Thymus (tissue), 14 donors: ENCODE measurements at places on chromosomes 2 and 18. TPM values are rescaled to one million over a fixed set of nuclear protein-coding genes. Genes with fewer than 3 reads are reported as not detected.

CLHC1 gene
- 9.4 TPM for total RNA-seq

MEIS1 gene
- total RNA-seq, result 9.8 TPM

IL1R2 gene
- total RNA-seq, result 4.9 TPM

LMAN2L gene
- 16.0 TPM for total RNA-seq

- DNase-seq, result no peak
- H3K27me3 ChIP-seq, result peaks cover 23% of the 10 kb centered on the region
- H3K4me3 ChIP-seq, result no peak overlapping the region
- no peaks in the 10 kb centered on the region for H3K36me3 ChIP-seq
- H3K4me1 ChIP-seq, result peaks cover 10% of the 10 kb centered on the region
Measured at GRCh38 chr2:26715528-26716270, 23.2 kb downstream of the KCNK3 start.

GRCh38 chr2:176555112-176555511 lies 285.9 kb downstream of the MTX2 start:
- no peak overlapping the region for H3K27ac ChIP-seq
- H3K4me1 ChIP-seq, result peaks cover 7% of the 10 kb centered on the region
- H3K27me3 ChIP-seq, result peaks cover 49% of the 10 kb centered on the region
- no peak overlapping the region for H3K4me3 ChIP-seq

UBE2F gene
- total RNA-seq, result 50.7 TPM

GATA6 gene
- total RNA-seq, result 0.47 TPM

GRCh38 chr18:78861116-78861515 lies 118.5 kb upstream of the SALL3 start:
- no peaks in the 10 kb centered on the region for H3K36me3 ChIP-seq
- no peak for DNase-seq
- no peaks in the 10 kb centered on the region for H3K27me3 ChIP-seq
- no peak overlapping the region for H3K4me3 ChIP-seq
- no peak overlapping the region for H3K27ac ChIP-seq

AKAIN1 gene
- 0.14 TPM for total RNA-seq

DNA sequence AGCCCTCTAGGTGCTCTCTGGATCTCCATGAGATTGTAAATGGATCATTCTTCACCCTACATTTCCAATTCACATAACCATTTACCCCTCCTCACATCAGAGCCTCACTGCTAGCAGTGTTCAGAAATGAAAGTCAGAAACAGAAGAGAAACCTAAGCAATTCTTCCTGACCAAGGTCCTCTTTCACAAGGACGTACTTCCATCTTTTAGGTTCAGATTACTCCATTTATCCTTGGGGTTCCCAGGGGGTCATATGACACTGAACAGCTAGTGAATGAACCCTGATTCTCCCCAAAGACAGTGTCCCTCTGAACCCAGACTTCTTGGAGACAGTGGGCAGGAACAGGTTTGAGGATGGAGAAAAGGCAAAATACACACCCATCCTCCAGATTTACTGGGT lies 12.9 kb upstream of the MARCO start:
- H3K27me3 ChIP-seq, result no peaks in the 10 kb centered on the region
- no peaks in the 10 kb centered on the region for H3K36me3 ChIP-seq
- DNase-seq, result no peak
- H3K4me3 ChIP-seq, result no peak overlapping the region

DNA sequence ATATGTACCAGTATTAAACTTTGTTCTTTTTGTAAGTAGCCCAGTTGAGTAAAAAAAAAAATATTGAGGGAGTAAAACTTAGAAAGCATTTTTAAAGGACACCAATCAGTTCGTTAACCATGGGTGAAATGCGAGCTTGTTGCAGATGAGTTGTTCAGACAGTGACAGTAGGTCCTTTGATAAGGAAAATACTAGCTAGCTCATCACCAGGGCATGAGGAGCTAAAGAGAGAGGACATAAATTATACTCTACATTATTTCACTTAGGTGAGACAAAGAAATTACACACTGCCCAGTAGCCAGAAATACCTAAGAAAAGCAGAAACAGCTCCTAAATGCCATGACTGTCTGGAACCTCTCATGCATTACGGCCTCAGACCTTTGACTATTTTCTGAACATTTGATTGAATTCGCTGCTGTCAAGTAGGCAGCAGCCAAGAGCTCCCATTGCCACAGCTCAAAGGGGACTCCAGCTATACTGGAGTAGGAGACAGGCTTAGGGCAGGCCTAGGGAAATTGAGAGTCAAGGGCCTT lies 2.6 kb upstream of the HNRNPLL start:
- no peaks in the 10 kb centered on the region for H3K36me3 ChIP-seq
- peaks cover 23% of the 10 kb centered on the region for H3K4me1 ChIP-seq
- H3K27ac ChIP-seq, result no peak overlapping the region
